Ecto neural progenitor cell (in vitro differentiated cells): ENCODE measurements at places on chromosomes 3 and 15.

- no peak for DNase-seq
These were observed 36.6 kb upstream of the SH3GL3 start for GRCh38 chr15:83410532-83410931.

GRCh38 chr3:107283948-107284347 lies 93.3 kb upstream of the CCDC54 start:
- no peak for DNase-seq

DNA sequence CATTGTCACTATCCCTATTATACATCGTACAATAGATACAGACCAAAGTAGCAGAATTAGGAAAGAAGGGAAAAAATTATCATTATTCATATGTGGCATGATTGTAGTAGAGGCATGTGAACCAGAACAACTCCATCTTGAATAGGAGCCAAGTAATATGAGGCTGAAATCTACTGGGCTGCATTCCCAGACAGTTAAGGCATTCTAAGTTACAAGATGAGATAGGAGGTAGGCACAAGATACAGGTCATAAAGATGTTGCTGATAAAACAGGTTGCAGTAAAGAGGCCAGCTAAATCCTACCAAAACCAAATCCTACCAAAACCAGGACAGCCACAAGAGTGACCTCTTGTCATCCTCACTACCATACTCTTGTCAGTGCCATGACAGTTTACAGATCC lies 1035.4 kb upstream of the SEMA6D start:
- DNase-seq, result no peak

GRCh38 chr3:194082743-194083636 lies 53.0 kb upstream of the HES1 start:
- no peak for DNase-seq

DNA sequence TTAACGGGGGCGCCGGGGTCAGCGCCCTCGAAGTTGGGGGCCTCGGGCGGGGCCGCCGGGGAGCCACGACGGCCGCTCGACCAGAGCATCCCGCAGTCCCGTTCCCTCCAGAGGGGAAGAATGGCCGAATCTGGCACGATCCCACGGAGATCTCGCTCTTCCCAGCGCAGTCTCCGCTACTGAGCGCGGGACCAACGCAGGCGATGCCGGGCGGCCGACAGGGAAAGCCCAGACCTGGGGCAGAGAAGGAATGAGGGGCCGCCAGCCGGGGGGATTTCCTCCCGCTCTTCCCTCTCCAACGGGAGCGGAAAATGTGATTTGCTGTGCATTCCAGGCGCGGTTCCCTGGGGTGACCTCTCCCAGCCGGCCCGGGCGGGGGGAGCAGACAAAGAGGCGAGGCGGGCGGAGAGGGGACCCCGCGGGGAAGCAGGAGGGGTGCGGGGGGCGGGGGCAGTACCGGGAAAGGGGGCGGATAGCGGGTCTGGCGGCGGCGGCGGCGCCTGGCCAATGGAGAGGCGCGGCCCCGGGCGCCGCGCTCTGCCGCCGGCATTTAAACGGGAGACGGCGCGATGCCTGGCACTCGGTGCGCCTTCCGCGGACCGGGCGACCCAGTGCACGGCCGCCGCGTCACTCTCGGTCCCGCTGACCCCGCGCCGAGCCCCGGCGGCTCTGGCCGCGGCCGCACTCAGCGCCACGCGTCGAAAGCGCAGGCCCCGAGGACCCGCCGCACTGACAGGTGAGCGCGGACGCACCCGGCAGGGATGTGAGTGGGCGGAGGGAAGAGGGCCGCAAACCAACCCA lies at the start of gene GREM1:
GREM1 (plus strand) TSS at position 579 of the 801 bp plus-strand sequence. CDS start 12,687 bp downstream, outside the sequence.
- DNase-seq, result peak; percentile 90
